Right ventricle myocardium inferior (tissue), 1 donor: ENCODE measurements at places on chromosomes 16 and 17. TPM values are rescaled to one million over a fixed set of nuclear protein-coding genes. Genes with fewer than 3 reads are reported as not detected.

DNA sequence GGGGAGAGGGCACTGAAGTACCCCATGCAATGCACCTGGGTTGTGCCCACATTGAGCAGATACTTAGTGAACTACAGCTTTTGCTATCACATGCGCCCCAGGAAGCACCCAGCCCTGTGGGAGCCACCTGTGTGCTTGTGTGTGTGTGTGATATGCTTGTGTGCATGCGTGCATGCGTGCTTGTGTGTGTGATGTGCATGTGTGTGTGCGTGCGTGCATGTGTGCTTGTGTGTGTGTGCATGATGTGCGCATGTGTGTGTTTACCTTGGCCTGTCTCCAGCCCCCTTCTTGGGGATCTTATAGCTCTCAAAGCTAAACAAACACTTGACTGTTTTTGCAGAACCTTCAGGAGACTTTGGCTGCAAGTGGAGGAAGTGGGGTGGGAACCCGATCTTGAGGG lies 841 bp downstream of the C16orf89 start:
- DNase-seq, result peak; percentile 68

DNA sequence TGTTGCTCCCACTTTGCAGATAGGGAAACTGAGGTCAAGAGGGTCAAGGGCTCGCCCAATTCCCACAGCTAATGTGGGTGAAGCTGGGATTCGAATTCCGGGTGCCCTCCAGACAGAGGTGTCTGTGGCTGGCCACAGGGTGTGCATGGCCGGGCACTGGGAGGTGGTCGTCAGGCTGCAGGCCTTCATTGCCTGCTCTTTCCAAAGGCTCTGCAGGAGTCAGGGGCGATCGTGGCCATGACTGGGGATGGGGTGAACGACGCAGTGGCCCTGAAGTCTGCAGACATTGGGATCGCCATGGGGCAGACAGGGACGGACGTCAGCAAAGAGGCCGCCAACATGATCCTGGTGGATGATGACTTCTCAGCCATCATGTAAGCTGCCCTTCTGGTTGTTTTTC lies 49.8 kb downstream of the MEAK7 start:
- DNase-seq, result no peak

- DNase-seq, result no peak
Observed at GRCh38 chr17:3015890-3016289, 47.5 kb downstream of the OR1D5 start.

- no peak for DNase-seq
Observed at GRCh38 chr16:81537721-81538561, 93.3 kb downstream of the CMIP start.

CEP295NL gene
- 0.60 TPM for total RNA-seq

ABAT gene
- 3.0 TPM for total RNA-seq

ADGRG1 gene
- 23.1 TPM for total RNA-seq

DNA sequence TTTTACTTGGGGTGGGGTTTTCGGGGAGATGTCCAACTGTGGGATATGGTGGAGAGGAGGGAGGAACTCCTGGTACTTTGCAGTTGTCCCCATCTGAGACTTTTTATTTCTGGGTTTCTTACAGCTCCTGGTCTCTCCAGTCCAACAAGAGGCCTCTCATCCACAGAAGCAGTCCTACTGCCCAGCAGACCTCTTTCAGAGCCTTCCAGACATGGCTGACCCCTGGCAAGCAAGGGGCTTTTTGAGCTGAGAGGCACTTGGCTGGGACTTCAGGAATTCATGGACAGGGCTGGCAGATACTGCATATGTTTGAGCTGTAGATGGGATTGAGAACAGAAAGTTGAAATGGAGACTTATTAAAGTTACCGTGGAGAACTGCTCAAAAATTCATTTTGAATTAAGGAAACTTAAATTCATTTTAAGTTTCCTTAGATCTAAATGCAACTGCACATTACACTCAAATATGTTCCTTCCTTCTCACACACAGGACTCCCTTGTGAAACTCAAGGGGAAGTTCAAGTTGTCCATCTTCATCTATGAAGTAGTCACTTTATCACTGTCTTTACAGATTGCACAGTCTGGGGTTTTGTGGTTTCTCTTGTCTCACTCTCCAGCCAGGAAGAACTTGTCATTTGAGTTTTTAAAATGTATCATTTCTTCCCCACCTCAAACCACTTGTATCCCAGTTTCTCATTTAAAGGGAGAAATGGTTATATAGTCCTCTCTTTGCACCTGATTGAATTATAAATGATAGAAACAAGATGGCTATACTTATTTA lies 1.1 kb downstream of the LASP1NB start:
- DNase-seq, result no peak

CA10 gene
- not detected for total RNA-seq

GRCh38 chr17:78812855-78813254 lies 27.8 kb downstream of the USP36 start:
- no peak for DNase-seq

DNA sequence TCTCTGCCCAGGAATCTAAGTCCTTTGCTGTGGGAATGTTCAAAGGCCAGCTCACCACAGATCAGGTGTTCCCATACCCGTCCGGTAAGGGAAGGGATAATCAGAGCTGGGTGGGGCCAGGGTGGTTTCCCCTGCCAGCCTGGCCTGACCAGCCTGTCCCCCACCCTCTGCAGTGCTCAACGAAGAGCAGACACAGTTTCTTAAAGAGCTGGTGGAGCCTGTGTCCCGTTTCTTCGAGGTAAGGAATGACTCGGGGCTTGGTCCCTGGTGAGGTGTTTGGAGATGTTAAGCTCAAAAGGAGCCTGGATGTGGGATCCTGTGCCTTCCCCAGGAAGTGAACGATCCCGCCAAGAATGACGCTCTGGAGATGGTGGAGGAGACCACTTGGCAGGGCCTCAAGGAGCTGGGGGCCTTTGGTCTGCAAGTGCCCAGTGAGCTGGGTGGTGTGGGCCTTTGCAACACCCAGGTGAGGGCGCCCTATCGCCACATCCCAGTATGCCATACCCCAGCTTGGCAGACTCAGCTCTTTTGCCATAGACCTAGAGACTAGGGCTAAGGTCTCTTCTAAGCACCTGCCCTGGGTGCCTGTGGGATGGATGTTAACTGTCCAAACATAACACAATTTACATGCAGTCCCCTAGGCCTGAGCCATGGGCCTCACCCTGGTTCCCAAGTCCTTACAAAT lies 997 bp downstream of the ACADVL start:
- no peak for DNase-seq

GRCh38 chr16:59632276-59632855 lies 898.2 kb upstream of the GOT2 start:
- DNase-seq, result no peak

DNA sequence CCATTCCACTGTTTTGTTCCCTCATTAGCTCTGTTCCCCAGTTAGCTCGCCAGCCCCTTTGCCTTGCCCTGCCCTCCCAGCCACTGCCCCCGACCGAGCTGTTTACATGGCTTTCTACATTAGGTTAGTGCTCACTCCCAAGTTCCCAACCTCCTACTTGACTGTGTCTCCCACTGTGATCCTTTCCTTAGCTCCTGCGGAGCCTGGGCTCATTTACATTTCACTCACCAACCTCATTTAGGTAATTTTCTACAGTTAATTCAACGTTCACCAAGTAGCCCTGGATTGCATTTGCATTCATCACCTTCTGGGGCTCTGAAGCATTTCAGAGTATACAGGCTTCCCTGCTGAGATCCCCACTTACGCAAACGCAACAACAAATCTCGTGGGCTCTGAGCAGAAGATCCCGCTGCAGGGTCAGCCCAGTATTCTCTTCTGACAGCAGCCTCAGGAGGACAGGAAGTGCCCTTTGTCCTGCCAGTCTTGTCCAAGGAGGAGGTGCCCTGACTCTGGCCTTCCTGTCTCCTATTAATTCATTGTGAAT lies 325.8 kb upstream of the CCL2 start:
- DNase-seq, result no peak

DNA sequence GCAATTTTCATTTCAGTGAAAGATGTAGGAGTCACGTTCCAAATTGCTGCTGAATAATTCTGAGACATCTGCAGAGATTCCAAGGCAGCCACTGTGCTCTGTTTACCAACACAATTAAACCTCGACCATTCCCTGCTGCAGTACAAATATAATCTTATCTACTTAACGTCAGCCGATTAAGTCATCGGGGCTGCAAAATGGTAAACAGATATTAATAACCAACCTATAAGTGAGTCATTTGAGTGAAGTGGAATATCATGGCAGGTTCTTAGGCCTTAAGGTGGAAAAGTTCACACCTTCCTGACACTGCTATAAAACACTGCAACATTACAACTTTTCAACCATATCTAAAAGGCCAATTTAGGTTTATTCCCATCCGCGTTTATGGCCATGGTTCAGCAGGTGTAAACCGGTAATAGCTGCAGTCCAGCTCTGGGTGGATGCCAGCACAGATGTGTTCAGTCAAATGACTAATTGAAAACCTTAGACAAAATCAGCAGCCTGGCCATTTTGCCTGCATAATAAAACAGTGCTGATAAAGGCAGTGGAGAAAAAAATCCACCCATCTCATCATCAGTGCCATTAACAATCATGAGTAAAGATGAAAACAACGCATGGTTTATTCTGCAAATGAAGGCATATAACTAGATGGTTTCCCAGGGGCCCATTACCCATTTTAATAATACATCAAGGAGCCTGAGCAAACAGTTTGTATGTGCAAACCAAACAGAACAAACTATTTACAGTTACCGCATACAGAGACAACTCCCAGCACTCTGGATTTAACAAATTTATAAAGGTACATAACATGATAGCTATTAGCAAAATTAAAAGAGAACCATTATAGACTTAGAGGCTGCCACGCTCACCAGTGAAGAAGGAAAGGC lies 202.9 kb upstream of the IRX3 start:
- no peak for DNase-seq

NAGPA gene
- total RNA-seq, result 6.5 TPM

- DNase-seq, result peak; percentile 64
Observed at GRCh38 chr17:55962951-55963401, 190.3 kb upstream of the ANKFN1 start.

TRPV3 gene
- total RNA-seq, result 0.84 TPM

AFMID gene
- 38.2 TPM for total RNA-seq

- DNase-seq, result no peak
Observed at GRCh38 chr16:4525634-4526277, 12.8 kb downstream of the CDIP1 start.

GRCh38 chr17:57713140-57713539 lies 32.0 kb downstream of the CCDC182 start:
- DNase-seq, result no peak

DNA sequence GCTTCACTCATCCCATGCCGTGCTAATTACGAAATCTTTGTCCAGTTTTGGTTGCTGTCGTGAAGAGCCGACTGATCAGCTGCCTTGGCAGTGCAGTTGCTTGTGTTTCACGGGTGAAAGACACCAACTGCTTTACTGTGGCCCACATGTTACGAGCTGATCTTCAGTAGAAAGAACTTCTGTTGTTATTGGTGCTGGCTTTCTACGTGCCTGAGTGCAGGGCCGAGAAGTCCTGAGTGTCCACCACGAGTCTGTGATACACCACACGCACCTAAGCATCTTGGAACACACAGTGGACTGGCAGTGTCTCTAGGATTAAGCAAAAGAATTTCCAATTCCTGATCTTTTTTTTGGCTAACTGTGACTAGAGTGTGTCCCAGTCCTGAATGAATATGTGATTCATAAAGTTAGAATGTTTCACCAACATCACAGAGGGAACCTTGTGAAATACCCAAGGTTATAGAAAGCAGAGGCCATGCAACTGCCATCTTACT lies 70.4 kb upstream of the CLEC18A start:
- no peak for DNase-seq

- no peak for DNase-seq
Observed at GRCh38 chr16:84357191-84357651, 11.1 kb upstream of the ATP2C2 start.

PDILT gene
- not detected for total RNA-seq

DNA sequence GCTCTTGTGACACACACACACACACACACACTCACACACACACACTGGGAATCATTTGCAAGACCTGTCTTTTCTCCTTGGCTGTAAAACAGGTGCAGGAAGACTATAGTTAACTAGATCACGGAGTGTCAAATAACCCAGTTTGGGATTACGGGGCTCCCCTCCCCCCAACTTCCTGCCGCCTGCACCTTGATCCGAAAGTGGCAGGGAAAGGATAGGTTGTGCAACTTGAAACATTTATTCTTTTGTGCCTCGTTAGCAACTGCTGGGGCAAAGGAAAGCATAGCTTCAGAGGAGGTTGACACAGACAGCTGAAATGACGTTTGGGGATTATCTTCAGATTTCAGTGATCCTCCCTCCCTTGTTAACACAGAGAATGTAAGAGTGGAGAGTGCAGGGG lies 149.5 kb downstream of the NTN1 start:
- DNase-seq, result no peak

ANKRD40CL gene
- total RNA-seq, result not detected

DNA sequence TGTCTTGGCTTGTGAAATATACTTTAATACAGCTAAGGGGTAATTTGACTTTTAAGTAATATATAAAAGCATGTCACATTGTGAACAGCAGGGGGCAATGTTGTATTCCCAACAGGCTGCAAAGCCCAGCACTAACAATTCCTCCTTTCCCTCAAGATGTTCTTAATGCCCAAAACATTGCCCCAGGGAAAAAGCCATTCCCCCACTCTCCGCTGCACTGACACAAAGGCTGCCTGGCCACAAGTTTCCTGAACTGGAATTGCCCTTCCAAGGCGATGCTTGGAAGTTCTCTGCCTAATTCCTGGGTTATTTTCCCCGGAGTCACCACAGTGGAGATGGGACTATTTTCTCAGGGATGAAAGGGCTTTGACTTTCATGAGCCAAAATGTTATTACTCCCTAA lies 27.2 kb downstream of the CLEC16A start:
- no peak for DNase-seq

CACNA1H gene
- 6.0 TPM for total RNA-seq

DNA sequence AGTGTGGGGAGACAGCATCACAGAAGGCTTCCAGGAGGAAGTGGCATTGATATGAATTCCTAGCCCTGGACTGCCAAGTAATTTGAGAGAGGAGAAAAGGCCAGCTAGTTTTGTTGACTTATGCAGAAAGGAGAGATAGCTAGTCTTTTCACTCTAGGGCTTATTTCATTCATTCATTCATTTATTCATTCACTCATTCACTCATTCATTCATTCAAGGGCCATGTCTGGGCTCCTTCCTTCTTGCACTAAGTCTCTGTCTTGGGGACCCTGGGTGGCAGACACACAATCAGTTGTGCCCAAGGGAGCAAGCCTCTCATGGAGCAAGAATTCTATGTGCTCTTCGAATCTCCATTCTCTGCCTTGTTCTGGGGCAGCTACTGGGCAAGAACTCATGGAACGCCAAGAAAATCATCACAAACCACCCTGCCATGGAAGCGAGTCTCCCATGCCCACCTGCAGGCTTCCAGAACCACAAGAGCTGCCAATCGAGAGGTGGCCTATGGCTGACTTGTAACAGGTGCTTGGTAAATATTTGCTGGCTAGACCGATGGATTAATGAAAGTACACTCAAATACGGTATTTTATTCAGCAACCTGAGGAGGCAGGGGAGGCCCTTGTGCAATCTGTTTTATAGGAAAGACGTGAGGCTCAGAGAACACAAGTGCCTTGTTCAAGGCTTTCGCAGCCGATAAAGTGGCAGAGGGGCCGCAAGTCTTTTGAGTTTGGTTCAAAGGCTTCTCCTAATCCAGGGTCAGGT lies 223.6 kb downstream of the XYLT1 start:
- DNase-seq, result no peak

CFAP97D1 gene
- not detected for total RNA-seq
